ENCODE measurements at places on chromosomes 6 and 20.

DNA sequence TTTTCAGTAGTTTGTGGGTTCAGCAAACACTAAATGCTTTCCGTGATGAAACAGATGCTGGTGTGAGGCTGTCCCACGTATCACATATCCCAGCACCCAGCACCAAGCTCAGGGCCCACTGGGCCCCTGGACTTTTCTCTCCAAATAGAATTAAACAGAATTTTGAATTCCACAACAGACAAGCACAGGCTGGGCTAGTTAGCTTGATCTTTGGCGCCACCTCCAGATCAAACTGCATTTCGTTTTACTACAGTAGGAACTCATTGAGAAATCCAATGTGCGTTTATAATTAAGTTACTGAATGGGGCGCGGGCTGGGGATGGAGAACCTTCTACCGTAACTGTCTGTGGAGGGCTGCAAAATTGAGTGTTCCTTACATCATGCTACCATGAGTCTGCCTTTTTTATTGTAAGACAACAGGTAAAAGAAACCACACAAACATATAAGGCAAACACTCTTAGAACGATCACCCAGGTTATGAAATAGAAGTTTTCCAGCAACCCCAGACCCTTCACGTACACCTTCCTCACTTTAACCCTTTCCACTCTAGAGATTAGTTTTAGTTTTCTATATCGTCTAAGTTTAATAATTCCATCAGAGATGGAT, 107.8 kb downstream of the ZFP64 start:
- DNase-seq, result peak; percentile 73

GRCh38 chr6:46729787-46730326, 5.3 kb downstream of the PLA2G7 start:
- DNase-seq, result no peak

DNA sequence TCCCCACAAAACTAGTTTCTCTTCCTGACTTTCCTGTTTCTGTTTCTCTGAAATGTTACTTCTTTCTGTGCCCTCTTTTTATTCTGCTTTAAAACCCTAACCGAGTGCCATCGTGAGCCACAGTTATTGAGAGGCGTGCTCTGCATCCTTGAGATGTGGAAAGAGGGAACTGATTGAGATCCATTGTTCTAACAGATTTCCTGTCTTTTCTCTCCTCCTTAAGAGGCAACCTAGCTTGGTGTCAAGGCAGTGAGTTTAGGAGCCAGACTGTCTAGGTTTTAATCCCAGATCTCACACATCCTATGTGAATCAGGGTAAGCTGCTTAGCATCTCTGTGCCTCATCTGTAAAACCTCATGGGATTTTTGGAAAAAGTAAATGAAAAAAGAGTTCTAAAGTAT, 57.5 kb downstream of the SNX9 start:
- DNase-seq, result no peak

- no peak for DNase-seq
Measured at GRCh38 chr6:16134430-16134829, 5.5 kb downstream of the MYLIP start.

GRCh38 chr6:84314377-84314898, 87.0 kb upstream of the CEP162 start:
- no peak for DNase-seq

DNA sequence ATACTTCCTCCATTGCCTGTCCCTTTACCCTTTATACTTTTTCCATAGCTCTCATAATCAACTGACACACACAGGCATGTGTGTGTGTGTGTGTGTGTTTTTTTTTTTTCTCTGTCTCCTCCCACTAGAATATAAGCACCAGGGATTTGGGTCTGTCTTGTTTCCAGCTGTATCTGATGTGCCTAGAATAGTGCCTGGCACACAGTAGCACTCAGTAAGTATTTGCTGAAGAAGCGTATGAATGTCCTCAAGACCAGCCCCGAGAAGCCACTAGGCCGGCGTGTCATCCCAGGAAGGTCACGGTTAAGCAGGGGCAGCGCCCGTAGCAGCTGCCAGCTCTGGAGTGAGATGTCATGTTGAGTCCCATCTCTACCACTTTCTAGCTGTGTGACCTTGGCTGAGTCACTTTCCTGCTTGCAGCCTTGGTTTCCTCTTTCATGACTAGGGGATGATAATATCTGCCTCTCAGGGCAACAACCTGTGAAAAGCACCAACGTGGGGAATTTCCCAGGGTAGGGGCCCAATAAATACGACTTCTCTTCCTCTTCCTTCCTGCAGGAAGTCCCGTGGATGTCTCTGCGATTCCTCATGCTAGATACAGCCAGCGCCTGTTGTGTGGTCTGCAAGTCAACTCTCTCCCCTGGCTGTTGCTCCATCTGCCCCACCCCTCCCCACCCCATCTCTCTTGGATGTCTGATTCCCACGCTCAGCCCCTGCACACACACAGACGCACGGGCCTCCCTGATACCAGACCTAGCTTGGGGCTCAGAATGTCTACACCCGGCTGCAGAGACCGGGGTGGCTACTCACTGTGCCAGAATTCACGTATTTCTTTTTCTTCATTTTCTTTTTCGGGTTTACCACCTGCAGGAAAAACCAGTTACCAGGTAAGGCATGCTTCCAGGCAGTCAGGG, 58.1 kb downstream of the RAB44 start:
- no peak for DNase-seq

- DNase-seq, result peak; percentile 34
Measured at GRCh38 chr6:136927292-136927691, 5.2 kb downstream of the SLC35D3 start.

- no peak for DNase-seq
Measured at GRCh38 chr6:131765081-131765803, 42.6 kb upstream of the ENPP1 start.

- DNase-seq, result no peak
Measured at GRCh38 chr20:60804918-60805630, 447.0 kb upstream of the CDH4 start.

- no peak for DNase-seq
Measured at GRCh38 chr6:146100776-146101175, 71.9 kb downstream of the GRM1 start.
